ENCODE measurements at places on chromosomes 13 and 19.

GRCh38 chr19:49512970-49513745, 697 bp downstream of the FCGRT start:
- DNase-seq = no peak

- no peak for DNase-seq
Observed at GRCh38 chr13:34719060-34719875, 222.8 kb upstream of the NBEA start.

DNA sequence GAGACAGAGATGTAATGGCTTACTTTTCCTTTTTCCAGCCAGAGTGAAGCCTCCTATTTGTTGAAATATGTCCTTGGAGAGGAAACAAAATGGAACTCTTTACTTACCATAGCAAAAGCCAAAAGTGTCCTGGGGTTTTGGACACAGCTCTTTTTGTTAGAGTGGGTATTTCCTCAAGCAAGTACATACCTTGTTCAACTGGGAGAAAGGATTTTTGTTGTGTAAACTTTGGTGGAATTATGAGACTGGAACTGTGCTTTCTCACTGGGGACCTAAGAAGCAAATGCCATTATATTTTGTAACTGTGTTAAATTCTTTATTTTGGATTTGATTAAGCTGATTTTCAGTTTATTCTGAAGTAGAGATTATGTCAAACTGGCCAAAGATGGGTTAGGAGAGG, 58.4 kb downstream of the CYSLTR2 start:
- DNase-seq = no peak

DNA sequence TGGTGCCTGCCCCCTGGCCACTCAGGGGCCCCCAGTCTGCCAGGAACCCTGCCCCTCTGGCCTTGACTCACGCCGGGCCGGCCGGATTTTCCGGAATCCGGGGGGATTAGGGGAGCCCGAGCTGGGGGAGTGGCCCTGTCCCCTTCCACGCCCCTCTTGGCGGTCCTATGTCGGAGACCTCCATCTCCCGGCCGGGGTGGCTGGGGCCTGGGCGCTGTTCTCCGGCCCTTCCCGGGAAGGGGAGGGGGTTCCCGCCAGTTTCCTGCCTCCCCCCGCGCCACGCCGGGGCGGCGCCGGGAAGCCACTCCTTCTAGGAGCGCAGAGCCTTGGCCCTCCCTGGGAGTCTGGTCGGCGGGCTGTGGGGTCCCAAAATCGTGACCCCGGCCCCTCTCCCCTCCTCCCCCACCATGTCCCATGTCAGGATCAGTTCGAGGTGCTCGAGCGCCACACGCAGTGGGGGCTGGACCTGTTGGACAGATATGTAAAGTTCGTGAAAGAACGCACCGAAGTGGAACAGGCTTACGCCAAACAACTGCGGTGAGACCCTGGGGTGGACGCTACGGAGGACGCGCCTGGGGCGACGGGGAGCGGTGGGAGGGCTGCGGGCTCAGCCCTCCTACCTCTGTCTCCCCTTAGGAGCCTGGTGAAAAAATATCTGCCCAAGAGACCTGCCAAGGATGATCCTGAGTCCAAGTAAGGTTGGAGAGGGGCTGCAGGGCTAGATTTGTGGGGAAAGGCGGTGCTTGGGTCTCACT, 1.3 kb downstream of the TRIP10 start:
- DNase-seq = no peak

DNA sequence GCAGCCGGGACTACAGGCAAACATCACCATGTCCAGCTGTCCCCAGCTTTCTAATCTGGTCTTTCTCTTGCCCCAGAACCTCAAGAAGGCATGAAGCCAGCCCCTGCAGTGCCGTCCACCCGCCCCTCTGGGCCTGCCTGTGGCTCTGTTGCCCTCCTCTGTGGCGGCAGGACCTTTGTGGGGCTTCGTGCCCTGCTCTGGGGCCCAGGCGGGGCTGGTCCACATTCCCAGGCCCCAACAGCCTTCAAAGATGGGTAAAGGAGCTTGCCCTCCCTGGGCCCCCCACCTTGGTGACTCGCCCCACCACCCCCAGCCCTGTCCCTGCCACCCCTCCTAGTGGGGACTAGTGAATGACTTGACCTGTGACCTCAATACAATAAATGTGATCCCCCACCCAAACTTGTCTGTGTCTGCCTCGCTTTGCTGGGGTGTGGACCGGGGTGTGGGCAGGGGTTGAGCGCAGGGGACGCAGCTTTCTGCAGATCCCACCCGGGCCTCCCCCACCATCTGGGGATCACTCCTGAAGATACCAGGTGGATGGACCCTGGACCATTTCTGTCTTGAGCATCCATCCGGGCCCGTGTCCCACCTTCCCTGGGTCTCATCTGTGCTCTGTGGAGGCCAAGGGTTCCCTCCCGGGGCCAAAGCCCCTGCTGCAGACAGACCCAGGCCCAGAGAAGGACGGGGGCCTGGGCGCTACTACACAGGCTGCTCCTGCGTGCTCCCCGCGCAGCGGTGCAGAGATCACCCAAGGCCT, 15.3 kb downstream of the PRKCSH start:
- no peak for DNase-seq

DNA sequence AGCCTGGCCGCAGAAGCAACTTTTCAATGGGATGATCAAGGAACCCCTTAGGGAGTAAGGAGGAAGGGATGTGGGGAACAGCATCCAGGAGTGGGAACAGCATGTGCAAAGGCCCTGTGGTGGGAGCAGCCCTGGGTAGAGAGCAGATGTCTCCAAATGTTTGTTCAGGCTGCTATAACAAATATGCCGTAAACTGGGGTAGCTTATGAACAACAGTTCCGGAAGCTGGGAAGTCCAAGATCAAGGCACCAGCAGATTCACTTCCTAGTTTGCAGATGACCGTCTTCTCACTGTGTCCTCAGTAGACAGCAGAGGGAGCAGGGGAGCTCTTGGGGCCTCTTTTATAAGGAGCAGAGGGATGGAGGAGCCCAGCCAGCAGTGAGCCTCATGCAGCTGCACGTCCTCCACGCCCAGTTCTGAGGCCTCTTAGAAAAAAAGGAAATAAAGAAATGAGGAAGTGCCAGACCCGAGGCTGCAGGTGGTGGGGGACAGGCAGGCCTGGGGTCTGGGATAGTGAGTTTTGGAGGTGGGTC, 4.2 kb upstream of the LRRC25 start:
- no peak for DNase-seq

- DNase-seq = no peak
Observed at GRCh38 chr19:30119180-30119908, 177.3 kb downstream of the URI1 start.

GRCh38 chr13:47564041-47564440, 437.0 kb downstream of the SUCLA2 start:
- no peak for DNase-seq

GRCh38 chr13:79246578-79246949, 159.5 kb downstream of the RBM26 start:
- no peak for DNase-seq
